Activated naive CD8-positive, alpha-beta T cell treated with anti-CD3 and anti-CD28 coated beads for 36 hours (primary cell): ENCODE measurements at places on chromosomes 12 and 14. TPM values are rescaled to one million over a fixed set of nuclear protein-coding genes. Genes with fewer than 3 reads are reported as not detected.

DNA sequence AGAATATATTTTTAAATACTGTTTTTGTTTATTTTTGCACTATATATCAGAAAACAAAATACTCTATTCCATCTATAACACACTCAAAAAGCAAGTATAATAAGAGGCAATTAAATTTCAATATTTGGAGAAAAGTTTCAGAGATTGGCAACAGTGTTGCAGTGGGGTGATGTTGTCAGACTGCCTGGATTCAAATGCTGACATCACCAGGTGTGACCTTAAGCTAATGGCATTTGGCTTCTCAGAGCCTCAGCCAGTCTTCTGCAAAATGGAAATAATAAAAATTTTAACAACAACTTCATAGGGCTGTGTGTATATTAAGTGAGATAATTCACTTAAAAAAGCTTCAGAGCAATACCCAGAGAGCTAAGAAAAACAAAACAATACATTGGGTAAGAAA lies 74.7 kb downstream of the TMTC1 start:
- no peaks in the 10 kb centered on the region for H3K27me3 ChIP-seq
- no peak for DNase-seq
- no peaks in the 10 kb centered on the region for H3K4me1 ChIP-seq
- H3K4me3 ChIP-seq: no peak overlapping the region

DNA sequence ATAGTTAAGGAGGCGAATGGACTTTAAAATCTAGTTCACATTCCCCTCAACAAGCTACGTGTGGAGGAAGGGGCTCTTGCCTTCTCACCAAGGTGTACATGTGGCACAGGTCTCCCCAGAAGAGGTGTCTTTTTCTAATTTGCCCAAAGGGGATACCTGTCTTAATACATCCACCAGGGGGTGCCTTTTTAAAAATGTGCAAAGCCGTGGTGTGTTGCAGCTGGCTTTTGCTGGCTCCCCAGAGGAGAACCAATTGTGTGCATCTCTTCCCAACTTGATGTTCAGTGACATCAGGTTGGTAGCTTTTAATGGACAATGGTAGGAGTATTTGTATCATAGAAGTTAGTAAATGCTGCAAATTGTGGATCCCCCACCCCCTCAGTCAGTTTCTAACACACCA lies 33.8 kb downstream of the CREBL2 start:
- H3K36me3 ChIP-seq: peaks cover 39% of the 10 kb centered on the region
- peaks cover 10% of the 10 kb centered on the region for H3K4me1 ChIP-seq
- no peak overlapping the region for H3K4me3 ChIP-seq
- no peaks in the 10 kb centered on the region for H3K27me3 ChIP-seq
- no peak overlapping the region for H3K27ac ChIP-seq
- peak; percentile 10 for DNase-seq

DNA sequence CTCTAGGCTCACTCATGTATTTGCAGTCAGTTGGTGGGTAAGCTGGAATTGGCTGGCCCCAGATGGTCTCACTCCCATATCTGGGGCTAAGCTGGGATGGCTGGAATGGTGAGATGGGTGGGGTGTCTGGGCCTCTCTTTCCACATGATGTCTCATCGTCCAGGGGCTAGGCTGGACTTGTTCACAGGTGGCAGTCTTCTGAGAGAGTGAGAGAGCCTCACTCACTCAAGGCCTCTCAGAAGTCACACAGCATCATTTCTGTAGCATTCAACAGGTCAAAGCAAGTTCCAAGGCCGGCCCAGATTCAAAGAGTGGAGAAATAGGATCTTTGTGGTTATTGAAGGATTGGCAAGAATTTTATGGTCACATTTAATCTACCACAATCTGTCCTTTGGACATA lies 102.7 kb downstream of the UNC79 start:
- peaks cover 27% of the 10 kb centered on the region for H3K27me3 ChIP-seq
- no peaks in the 10 kb centered on the region for H3K4me1 ChIP-seq
- DNase-seq: no peak
- H3K27ac ChIP-seq: no peak overlapping the region
- H3K4me3 ChIP-seq: no peak overlapping the region

Gene IL31
- not detected for total RNA-seq

Gene MGAT4C
- not detected for total RNA-seq

Gene PTGER2
- total RNA-seq: 20.8 TPM

Gene HOXC4
- 0.56 TPM for total RNA-seq

GRCh38 chr14:23259426-23259825 lies 21.7 kb downstream of the RNF212B start:
- no peak overlapping the region for H3K4me3 ChIP-seq
- no peaks in the 10 kb centered on the region for H3K4me1 ChIP-seq
- H3K27ac ChIP-seq: no peak overlapping the region
- no peak for DNase-seq
